Umbilical cord (tissue), 2 donors: ENCODE measurements at places on chromosomes 3 and 15. TPM values are rescaled to one million over a fixed set of nuclear protein-coding genes. Genes with fewer than 3 reads are reported as not detected.
A peak's percentile ranks its signal among the peaks of the same experiment; 100 is the strongest.

- peak; percentile 93 for DNase-seq
These were observed 140.1 kb downstream of the SMAD6 start for GRCh38 chr15:66841953-66842681.

DNA sequence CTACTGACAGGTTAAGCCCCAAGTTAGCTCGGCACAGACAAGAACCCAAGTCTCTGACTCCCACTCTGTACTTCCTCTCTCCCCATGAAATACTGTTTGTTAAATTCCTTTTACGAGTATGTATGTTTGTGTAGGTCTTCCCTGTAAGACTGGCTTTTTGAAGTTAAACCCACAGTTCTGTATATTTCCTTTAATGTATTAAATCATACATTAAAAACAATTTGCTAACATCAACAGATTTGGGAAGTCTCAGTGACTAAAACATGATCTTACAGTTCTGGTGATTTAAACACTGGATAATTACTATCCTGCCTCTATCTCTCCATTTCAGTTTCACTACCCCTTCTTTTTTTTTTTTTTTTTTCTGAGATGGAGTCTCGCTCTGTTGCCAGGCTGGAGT, 4.4 kb downstream of the CMTM6 start:
- no peak for DNase-seq

- DNase-seq: peak; percentile 38
These were observed 525 bp upstream of the FSTL1 start for GRCh38 chr3:120451272-120451761.

- DNase-seq: no peak
These were observed 172.5 kb downstream of the RAP2B start for GRCh38 chr3:153334558-153334957.

The RNF111 gene
- 19.7 TPM for total RNA-seq
